ENCODE measurements at places on chromosomes 1 and 21. TPM values are rescaled to one million over a fixed set of nuclear protein-coding genes. Genes with fewer than 3 reads are reported as not detected.

The UQCRHL gene
- total RNA-seq = 8.4 TPM

The KRTAP19-1 gene
- not detected for total RNA-seq

The CNIH3 gene
- total RNA-seq = 8.3 TPM

The LCE2A gene
- not detected for total RNA-seq

The AMY1C gene
- not detected for total RNA-seq

The S1PR1 gene
- 31.6 TPM for total RNA-seq

Data from spinal cord (tissue), 10 donors.